Omental fat pad (tissue), 4 donors: ENCODE measurements at places on chromosomes 5 and 9.

DNA sequence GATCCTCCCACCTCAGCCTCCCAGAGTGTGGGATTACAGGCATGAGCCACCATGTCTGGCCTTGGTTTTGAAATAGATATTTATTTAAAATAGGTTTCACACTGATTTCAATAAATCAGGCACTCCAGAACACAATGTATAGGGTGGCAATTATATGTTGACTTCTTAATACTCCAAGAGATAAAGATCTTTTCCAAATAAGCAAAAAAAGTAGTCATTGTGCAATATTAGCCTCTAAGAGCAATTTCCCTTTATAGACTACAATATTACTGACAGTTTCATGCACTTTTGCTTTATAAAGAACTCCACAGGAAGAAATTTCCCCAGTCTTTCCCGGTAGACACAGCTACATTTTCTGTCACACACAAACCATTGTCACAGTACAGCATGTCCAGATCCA lies 23.4 kb upstream of the RUFY1 start:
- DNase-seq = no peak

DNA sequence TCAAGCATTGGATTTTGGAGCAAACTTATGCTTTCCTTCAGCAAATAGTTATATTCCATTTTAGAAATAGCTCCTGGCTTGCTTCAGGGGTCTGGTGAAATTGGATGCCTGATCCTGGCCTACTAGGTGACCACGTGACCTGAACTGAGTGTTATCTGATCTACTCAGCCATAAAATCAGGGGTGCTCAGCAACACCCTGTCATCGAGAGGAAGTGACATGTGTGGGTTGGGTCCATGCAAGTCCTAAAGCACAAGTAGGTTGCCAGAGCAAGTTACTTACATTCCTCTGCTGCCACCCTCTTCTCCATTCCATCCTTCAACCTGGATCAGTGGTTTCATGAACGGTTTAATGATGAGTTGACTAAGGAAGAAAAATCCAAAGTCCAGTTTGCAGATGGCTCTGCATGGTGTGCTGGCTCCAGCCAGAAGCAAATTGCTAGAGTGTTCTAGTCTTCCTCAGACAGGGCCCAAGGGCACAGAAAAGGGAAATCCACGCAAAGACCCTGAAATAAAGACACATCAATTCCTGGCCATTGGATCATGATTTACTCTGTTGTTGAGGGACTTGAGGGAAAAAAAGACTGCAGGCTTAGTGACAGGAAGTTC lies 2.8 kb upstream of the FAM193B start:
- DNase-seq = no peak

DNA sequence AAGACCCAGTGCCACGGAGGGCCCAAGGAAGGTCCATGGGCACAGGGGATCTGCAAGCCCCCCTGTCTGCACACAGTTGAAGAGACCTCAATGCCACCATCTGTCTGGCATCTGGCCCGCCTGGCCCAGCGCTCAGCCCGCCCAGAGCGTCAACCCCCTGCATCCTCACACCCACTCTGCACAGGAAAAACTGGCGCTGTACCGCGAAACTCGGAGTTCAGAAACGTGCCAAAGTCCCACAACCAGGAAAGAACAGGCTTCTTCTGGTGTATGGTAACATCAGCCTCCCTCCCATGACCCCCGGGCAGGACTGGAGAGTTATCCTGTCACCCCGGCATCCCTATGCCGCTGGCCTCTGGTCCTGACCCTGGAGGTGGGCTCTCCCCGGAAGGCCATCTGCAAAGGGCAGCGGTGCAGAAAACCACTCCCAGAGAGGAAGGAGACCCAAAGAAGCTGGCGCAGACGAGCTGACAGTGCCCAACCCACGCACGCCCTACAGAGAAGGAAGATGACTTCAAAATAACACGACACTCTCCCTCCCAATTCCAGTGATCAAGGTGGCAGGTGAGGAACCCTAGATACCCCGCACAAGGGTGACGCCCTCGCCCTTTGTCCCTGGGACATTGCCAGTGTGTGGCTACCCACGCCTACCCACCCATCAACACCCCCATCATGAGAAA lies 18.9 kb downstream of the VAV2 start:
- no peak for DNase-seq

GRCh38 chr5:135138116-135138850 lies 104.3 kb upstream of the PITX1 start:
- DNase-seq = no peak

- DNase-seq = no peak
These were observed 572.9 kb upstream of the SGCD start for GRCh38 chr5:155753943-155754581.

GRCh38 chr5:151896031-151896691 lies 28.5 kb downstream of the GLRA1 start:
- no peak for DNase-seq

GRCh38 chr9:125564631-125565030 lies 142.4 kb downstream of the MAPKAP1 start:
- DNase-seq = no peak

DNA sequence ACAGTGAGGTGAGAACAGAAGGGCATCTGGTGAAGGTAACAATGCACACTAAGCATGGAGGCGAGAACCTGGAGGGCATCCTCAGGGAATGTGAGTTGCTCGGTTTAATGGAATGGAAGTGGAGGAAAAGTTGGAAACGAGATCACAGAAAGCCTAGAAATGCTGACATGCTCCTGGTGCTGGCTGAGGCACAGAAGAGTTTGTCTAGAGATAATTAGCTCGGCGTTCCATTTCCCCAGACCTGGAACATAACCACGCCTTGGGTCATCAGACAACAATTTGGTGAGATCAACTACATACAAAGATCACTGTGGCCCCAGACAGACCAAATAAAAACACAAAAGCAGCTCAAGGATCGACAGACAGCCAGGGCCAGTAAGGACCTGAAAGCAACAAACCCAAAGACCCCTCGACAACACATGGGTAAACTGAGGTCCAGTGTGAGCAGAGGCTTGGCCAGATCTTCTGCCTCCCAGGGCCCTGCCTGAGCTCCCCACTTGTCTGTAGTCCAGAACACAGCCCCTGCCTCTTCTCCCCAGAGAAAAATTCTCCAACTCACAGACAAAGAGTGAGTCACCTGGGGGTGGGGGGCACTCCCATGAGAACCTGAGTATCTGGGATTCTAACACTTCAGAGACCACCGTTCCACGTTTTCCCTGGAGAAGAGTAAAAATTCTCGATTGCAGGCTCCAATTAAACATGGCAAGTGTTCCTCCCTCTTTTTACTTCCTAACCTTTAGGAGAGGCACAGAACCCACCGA lies 52.5 kb downstream of the SHB start:
- no peak for DNase-seq

- no peak for DNase-seq
These were observed 2.8 kb downstream of the SARDH start for GRCh38 chr9:133735415-133735775.

DNA sequence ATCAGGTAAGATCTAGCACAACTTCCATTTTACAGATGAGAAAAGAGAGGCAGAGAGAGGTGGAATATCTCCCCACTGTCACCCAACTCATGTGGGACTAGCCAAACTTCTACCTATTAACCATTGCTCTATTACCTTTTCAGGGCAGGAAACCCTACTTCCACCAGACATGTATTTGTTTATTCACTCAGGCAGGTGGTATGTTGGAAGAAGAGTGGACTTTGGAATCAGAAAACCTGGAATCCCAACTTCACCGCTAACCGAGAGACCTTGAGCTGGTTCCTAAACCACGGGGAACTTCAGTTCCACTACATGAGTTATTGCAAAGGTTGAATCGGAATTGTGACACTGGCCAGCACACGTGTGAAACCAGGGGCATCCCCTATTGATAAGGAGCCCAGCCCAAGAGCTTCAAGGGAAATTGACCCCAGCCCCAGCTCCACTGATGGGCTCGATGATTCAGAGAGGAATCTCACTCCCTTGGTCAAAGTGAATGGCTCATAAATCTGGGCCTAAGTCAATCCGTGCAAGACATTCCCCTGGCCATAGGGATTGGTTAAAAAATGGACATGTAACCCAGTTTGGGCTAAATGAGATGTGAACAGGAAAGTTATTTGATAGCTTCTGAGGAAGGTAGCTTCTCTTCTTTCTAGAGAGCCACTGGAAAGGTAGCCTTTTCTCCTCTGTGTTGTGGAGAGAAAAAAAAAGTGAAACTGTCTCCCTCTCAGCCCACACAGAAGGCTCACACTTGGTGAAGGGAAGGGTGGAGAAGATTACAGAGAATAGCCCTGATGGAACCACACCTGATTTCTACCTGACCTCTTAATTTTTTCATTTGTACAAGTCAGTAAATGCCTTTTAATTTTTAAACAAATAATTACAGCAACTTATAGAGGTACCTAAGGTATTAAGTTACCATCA lies 5.5 kb upstream of the GLIS3 start:
- no peak for DNase-seq

DNA sequence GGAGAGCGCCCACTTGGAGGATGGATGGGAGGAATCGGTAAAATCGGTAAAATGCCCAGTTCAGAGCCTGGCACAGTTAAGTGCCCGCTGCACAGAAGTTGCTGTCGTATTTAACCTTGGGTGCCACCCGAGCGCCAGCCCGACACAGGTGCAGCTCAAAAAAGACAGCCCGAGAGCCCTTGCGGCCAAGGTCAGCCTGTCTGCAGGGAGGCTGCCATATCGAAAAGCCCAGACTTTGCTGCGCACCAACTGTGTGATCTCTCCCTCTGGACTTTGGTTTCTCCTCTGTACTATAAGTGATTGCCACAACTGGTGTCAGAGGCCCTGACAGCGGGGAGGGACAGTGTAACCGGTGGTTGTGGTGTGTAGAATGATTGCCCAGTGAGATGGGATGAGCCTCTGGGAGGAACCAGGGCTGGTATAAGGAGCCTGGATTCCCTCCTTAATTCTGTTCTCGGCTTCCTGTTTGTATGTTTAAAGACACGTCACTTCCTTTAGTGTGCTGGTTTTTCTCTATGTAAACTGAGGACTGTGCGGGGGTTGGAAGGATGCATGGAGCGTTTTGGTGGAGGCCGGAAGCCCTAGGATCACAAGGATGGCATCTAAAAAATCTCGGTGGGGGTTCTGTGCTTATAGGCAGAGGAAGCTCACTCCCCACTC lies 792 bp downstream of the NTMT1 start:
- DNase-seq = no peak

GRCh38 chr9:138067613-138068367 lies 190.2 kb downstream of the CACNA1B start:
- DNase-seq = no peak

DNA sequence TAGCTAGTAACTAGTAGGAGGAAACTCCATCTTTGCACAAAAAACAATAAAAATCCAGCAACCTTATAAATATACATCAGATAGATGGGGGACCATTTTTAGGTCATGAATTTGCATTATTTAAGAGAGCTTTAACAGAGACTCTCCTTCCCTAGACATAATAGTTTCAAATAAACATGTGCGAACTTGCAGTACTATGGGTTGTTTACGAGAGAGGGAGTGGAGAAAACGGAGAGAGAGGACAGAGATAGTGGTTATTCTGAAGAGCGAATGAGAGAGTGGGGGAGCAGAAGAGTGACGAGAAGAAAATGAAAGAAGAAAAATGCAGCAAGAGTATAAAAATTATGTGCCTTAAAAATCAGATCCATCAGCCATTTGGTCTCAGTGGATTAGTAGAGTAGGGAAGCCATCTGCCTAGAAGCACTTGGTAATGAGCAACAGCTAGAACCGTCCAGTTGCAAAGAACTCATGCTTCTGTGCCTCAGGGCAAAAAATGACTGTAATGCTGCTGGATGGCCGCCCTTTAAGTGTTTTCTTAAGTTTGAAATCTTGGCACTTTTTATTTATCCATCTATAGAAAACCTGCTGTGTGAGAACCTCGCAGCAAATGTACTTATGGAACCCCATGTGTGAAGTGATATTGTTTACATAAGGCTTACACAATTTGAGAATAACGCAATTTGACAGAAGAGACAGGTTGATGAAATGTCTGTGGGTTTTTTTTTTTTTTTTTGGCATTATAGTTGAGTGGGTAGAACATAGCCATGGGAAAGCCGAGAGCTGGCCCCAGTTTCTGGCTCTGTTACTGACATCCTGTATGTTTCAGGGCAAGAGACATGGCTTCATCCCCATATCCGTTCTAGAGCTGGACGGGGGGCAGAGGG lies 95.6 kb upstream of the ZNF608 start:
- no peak for DNase-seq

GRCh38 chr5:142445266-142445665 lies 120.4 kb upstream of the SPRY4 start:
- no peak for DNase-seq

DNA sequence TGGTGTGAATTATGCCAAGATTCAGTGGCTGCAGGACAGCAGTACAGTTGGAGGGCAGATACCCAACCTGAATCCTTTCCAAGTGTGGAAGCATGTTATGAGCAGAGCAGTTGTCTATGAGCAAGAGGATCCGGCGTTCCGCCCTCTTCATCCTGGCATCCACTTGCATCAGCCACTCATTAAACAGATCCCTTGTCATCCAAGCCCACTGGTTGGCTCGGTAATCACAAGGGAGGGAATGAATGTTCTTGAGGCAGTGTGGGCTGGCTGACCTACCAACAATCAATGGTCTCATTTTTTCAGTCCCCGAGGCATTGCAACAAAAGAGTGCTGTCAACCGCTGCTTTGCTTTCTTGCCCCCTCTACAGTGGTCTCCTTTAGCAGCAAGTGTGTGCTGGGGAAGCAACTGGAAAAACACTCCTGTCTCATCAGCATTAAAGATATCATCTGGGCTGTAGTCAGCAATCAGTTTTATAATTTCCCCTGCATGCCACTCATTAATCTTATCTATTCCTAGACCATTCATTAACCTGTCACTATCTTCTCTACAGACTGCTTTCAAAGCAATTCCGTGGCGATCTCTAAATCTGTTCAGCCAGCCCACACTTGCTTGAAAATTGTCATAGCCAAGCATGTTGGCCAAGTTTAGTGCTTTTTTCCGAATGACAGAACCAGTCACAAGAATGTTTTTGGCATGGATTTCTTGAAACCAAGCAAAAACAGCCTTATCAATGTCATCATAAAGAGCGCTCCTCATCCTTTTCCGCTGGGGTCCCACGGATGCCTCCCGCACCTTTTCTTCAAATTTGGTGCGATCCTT lies 4.9 kb downstream of the TIGD6 start:
- DNase-seq = no peak

GRCh38 chr5:54539001-54539400 lies 21.4 kb downstream of the SNX18 start:
- no peak for DNase-seq

DNA sequence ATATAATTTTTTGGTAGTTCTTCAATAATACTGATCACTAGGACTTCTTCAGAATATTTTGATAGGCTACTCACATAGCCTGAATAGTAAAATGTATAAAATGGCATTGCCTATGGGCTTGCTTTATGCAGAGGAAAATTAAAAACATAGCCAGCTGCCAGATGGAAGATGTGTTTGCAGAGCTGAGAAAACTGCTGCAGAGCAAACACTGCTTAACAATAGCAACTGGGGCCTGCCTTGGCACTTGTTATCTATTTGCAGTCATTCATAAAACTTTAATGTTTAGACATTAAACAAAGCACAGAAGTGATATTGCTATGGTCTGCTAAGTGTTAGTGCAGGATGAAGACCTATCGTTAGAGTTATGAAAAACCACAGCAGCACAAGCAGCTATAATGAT lies 151.5 kb upstream of the SMC2 start:
- DNase-seq = no peak

GRCh38 chr9:68955330-68955729 lies 58.6 kb downstream of the PRKACG start:
- DNase-seq = no peak

GRCh38 chr9:79763671-79764285 lies 192.0 kb downstream of the TLE4 start:
- no peak for DNase-seq

- no peak for DNase-seq
These were observed 20.0 kb downstream of the SLC24A2 start for GRCh38 chr9:19768798-19769197.
